ENCODE measurements at places on chromosomes 1 and 21.

DNA sequence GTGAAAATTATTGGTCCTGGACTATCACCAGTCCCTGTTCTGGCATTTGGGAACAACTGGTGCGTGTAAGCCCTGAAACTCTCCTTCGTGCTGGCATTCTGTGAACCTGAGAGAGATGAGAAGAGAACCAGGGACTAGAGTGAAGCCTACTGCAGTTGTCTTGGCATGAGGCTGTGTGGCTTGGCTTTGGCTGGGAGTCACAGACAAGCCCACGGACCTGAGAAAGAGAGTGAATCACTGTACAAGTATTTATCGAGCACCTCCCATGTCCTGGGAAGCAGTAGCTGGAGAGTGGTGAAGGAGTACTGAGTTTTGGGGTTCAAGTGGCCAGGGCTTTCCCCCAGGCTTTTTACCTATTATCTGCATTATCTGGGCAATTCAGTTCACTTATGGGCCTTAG is 63.3 kb downstream of the FGGY start:
- no peak for DNase-seq

DNA sequence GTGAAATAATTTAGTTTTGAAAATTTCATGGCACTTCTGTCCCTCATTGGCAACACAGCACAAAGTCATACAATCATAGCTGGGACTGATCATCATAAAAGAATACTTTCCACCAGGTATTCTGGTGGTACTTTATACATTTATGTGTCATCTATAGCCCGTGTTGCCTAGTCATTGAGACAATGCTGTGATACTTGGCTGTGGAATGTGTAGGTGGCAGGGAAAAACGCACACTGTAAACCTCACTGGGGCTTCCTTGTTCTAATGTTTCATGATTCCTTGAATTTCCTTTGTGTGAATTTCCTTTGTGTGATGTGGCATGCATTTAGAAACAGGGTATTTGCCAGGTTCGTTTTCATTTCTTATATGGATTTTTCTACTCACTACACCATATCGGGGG is 118.3 kb downstream of the FMN2 start:
- no peak for DNase-seq

DNA sequence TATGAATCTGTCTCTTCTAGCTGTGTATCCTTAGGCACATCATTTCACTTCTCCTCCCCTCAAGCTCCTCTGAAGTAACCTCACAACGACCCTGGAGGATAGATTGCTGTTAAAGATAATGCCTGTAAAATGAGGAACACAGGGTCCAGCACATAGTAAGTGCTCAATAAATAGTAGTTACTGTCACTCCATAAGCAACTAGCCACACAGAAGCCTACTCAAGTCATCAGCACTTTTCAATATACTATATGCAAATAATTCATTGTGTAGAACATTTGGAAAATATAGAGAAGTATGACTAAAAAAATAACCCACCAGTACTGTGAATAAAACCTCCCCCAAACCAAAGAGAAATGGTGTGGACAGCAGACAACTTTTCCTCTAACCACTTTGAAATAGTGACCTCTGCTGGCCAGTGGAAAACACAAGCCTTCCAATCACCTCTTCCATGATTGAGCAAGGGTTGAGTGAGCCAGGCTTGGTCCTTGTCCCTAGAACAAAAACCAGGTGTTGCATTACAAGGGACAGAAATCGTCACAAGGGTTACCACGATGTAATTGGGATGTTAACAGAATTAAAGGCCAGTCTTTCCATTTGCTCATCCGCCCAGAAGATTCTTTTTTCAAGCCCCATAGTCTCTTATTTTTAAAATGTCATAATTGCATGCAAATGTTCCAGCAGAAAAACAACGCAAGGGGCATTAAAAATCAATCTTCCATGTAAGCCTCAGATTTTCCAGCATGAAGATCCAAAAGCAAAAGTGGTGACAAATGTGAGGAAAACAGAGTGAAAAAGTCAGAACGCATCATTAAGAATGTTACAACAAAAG is 15.7 kb upstream of the GLIS1 start:
- peak; percentile 32 for DNase-seq

DNA sequence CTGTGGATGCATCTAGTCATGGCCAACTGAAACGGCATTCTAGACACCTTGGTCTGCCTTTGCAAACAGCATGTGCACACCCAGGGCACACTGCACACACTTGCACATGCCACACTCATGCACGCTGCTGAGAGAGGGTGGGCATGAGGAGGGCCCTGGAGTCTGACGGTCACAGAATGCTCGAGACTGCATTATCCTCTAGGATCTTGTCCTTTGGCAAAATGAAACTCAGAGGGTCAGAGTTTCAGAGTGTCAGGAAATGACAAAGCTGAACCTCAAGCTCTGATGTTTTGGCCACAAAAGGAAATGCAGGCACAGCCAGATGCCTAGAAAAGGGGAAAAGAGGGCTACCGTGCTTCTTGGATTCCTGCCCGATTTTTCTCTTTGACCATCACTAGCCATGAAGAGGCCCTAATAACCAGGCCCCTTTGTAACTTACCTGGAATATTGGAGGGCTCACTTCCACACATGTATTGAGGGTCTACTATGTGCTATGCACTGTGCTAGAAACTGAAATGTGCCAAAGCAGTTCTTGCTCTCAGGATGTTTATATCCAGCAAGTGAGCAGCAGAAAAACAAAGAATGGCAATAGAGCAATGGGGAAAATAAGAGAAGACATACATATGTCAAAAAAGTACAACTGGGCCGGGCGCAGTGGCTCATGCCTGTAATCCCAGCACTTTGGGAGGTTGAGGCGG is 65.4 kb downstream of the TOMM20 start:
- no peak for DNase-seq

DNA sequence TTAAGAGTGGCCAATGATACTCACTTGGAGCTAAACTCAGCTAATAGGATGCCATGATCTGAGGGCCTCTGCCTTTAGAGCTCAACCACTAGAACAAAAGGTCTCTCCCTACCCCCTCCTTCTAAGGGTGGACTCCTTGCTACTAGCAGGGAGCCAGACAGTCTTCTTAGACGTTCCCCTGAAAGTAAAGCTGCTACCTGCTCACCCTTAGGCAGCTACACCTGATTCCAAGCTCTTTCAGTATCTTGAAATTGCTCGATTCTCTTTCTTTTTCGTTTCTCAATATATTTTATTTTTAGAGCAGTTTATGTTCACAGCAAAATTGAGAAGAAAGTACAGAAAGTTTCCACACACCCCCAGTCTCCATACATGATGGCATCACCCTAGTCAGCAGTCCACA is 112.6 kb upstream of the KCNJ15 start:
- DNase-seq: no peak

DNA sequence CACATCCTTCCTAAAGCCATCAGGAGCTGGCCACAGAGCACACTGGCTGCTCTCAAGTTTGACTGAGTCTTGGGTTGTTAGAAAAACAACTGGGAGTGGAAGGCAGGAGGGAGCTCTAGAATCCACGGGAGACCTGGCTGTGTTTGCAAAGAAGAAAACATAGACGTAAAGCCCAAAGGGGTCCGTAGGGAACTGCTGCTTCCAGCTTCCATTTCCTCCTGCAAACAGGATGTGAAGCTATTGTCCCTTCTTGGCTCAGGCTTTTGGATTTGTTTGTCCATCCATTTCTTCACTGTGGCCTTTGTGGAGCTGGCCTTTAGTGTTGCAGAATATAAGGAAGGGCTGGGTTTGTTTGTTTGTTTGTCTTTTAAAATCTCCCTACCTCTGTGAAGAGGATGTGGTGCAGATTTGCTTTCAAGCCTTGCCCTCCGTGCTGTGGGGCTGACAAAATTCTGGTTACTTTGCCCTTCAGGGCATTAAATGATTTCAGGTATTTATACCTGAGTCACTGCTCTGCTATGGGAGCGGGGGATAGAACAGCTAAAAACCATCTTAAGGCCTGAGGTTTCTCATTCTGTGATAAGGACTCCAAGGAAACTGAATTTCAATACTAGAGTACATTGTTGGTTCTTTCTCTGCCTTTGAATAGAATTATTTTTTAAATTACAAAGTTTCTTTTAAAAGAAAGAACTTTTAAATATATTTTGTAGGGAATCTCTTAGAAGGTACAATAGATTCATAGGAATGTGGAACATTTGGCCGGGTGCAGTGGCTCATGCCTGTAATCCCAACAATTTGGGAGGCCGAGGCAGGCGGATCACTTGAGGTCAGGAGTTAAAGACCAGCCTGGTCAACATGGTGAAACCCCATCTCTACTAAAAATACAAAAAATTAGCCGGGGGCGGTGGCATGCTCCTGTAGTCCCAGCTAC is 74.3 kb downstream of the MPZL1 start:
- no peak for DNase-seq

DNA sequence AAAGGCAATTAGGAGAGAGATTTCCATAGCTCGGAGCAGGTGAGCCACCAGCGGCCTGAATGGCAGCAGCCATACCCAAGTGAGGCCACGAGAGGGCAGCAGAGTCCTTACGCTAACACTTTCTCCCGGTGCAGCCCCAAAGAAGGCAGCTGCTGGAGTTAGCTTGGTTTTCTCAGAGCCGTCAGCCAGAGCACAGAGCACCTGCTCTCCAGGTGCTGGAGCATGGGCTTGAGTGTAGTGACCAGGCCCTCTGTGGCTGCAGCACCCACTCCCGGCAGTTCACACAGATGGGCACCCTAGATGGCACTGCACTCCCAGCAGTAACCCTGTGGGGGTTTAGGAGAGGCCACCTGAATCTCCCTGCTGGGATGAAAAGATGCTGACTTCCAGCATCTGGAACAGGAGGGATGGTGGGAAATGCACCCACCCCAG is 45.8 kb downstream of the TMCC2 start:
- peak; percentile 92 for DNase-seq

GRCh38 chr1:116432655-116433265 is 59.7 kb downstream of the ATP1A1 start:
- no peak for DNase-seq

DNA sequence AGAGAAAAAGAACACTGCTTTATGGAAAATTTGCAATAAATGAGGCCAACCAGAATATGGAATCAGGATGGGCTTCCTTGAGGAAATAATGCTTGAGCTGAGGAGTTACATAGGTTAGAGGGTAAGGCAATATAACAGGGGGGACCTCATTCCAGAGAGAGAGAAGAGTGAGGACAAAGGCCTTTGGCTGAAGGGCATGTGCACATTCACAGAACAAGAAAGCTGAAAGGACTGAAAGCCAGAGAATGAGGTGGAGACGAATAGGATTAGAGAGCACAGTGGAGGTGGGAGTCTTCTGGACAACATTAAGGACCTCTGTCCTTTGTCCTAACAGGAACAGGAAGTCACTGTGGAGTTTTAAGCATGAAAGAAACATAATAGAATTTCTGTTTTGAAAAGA is 60.7 kb upstream of the MROH9 start:
- DNase-seq: no peak

DNA sequence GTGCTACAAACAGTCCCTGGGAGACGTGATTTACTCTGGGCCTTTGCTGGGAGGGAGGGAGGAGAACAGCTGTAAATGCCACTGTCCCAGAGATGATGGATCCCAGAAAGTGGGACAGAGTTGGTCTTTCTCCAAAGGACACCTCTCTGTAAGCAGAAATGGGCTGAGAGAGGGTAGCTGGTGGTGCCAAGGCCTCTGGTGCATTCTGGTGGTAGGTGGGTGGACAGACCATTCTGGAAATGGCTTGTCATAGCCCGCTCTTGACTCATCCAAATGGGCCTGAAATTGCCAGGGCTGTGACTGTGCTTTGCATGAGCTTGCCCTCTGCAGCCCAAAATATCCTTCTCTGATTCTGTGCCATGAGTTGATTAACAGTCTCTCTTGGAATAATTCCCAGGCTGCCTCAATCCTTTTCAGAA is 36.1 kb downstream of the CCDC185 start:
- peak; percentile 10 for DNase-seq

- peak; percentile 41 for DNase-seq
Observed at GRCh38 chr1:20430355-20431175, 55.4 kb downstream of the CAMK2N1 start.

DNA sequence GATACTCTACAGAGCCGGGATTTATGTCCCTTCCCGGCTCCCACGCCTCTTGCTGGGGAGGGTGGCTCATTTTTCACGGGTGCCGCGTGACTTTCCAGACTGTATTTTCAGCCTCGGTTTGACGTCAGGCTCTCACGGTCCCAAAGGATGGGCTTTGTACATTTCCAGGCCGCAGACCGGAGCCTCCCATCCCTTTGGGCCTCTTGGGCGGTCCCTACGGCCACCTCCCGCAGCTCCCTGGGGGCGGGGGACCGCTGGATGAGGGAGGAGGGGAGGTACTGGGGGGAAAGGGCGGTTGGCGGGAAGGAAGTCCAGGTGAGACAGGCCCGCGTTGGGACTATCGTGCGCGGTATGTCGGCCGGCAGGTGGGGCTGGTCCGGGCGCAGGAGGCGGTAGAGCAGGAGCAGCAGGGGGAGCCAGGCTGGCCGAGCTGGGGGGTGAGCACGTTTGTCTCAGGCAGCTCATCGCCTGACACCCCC is 17.9 kb downstream of the UBL4B start:
- no peak for DNase-seq

GRCh38 chr1:70426154-70427131 is 15.4 kb downstream of the CTH start:
- DNase-seq: no peak

- DNase-seq: no peak
Observed at GRCh38 chr21:35405981-35406380, 356.9 kb upstream of the RUNX1 start.

GRCh38 chr1:92786111-92786901 is 1.4 kb upstream of the EVI5 start:
- DNase-seq: no peak

DNA sequence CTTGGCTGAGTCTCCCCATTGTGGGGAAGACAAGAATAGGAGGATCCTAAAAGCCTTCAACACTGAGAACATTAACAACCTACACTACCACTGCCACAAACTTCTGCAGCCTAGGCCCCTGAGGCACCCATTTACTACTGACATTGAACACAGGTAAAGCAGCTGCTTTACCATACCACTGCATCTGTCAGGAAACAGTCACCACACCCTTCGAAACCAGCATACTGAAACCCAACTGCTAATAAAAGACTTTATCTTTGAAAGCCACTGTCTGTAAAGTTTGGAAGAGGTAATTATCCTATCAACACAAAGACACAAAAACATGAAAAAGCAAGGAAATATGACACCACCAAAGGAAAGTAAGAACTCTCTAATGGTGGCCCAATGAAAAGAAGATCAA is 7.4 kb downstream of the IFNAR1 start:
- DNase-seq: no peak

GRCh38 chr1:167913895-167914496 is at the start of gene ADCY10:
ADCY10 (minus strand) TSS chr1:167914134; CDS start chr1:167905140, 8,994 bp downstream.
- DNase-seq: no peak

DNA sequence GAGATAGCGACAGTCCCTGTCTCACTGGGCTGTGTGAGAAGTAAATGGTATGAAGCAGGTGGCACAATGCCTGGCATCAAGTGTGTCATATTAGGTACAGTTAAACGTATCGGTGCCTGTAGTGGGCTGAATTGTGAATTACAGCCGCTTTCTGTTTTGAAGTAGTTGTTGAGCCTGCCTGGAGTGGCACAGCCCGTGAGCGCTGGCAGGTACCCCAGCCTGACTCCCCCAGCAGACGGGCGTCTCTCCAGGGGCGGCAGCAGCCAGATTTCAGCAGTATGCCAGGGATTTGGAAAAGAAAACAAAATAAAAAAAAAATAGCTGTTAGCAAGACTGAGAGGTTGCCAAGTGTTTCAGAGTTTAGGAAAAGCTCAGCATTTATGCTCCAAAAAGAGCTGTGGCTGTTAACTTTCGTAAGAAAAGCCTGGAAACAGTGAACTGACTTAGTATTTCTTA is 26.6 kb upstream of the GPR153 start:
- no peak for DNase-seq

- no peak for DNase-seq
Observed at GRCh38 chr1:238961790-238962189, 424.6 kb upstream of the CHRM3 start.

Data from transverse colon (tissue), 4 donors.